ENCODE measurements at places on chromosomes 12 and 14.

DNA sequence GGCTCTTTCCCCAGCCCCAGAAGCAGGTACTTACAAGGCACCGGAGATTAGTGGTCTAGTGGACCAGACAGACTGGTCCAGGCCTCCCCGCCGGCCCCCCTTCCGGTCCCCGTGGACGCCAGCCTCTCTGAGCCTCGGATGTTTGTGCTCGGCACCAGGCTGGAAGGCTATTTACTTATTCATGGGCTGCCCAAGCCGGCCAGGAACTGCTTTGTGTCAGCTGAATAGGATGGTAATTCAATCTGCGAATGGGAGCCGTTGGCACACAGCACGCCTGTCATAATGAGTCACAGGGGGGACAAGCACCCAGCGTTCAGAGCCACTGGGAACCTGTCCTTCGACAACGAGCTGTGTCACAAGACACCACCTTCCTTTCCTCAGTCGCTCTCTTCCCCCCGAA, 82.3 kb downstream of the RIMBP2 start:
- H3K27ac ChIP-seq, result peak overlapping the region; percentile 63
- H3K27me3 ChIP-seq, result no peaks in the 10 kb centered on the region
- H3K4me3 ChIP-seq, result peak overlapping the region; percentile 43
- peaks cover 49% of the 10 kb centered on the region for H3K4me1 ChIP-seq
- DNase-seq, result peak; percentile 60

- no peak overlapping the region for H3K27ac ChIP-seq
- DNase-seq, result no peak
- no peaks in the 10 kb centered on the region for H3K27me3 ChIP-seq
- H3K36me3 ChIP-seq, result peaks cover 9% of the 10 kb centered on the region
Measured at GRCh38 chr14:25622763-25623162, 572.8 kb upstream of the STXBP6 start.

- no peak for DNase-seq
- H3K27me3 ChIP-seq, result no peaks in the 10 kb centered on the region
- peaks cover 59% of the 10 kb centered on the region for H3K4me1 ChIP-seq
- peak overlapping the region; percentile 99 for H3K27ac ChIP-seq
Measured at GRCh38 chr12:93740751-93741150, 63.6 kb downstream of the CRADD start.

DNA sequence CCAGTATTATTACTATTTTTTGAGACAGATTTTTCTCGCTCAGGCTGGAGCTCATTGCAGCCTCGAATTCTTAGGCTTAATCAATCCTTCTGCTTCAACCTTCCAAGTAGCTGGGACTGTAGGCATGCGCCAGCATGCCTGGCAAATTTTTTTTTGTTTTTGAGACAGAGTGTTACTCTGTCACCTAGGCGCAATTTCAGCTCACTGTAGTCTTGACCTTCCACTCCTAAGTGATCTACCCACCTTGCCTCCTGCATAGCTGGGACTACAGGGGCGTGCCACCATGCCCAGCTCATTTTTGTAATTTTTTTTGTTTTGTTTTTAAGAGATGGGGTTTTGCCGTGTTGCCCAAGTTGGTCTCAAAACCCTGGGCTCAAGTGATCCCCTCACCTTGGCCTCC, 15.2 kb downstream of the ERC1 start:
- H3K27ac ChIP-seq, result no peak overlapping the region
- peaks cover 6% of the 10 kb centered on the region for H3K36me3 ChIP-seq
- no peaks in the 10 kb centered on the region for H3K27me3 ChIP-seq

GRCh38 chr12:69579029-69579428, 6.2 kb upstream of the CCT2 start:
- no peaks in the 10 kb centered on the region for H3K27me3 ChIP-seq
- H3K27ac ChIP-seq, result no peak overlapping the region
- peaks cover 9% of the 10 kb centered on the region for H3K36me3 ChIP-seq
- H3K4me1 ChIP-seq, result peaks cover 11% of the 10 kb centered on the region

DNA sequence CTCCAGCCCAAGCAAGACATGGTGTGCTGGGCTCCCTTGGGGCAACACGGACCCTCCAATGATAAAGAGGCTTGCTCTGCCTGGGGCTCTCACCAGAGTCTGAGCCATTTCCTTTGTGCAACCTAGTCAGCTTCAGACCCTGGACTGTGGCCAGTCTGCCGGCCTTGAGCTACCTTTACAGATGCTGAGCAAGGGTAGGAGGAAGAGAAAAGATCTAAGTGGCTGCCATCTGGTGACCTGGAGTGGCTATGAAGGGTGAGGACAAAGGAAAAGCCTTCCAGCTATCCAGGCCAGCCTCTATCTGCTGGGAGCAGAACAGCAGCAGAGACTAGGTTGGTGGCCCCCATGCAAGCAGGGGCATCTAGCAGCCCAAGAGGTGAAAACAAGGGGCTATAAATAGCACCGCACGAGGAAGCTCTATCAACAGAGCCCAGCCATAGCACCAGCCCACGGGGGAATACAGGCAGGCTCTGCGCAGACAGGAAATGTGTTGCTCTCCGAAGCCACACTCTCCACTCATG, 230.1 kb downstream of the FOXN3 start:
- no peaks in the 10 kb centered on the region for H3K27me3 ChIP-seq
- H3K36me3 ChIP-seq, result peaks cover 23% of the 10 kb centered on the region
- no peak overlapping the region for H3K4me3 ChIP-seq

- peaks cover 11% of the 10 kb centered on the region for H3K4me1 ChIP-seq
- no peak for DNase-seq
- H3K27me3 ChIP-seq, result no peaks in the 10 kb centered on the region
- H3K36me3 ChIP-seq, result no peaks in the 10 kb centered on the region
- H3K27ac ChIP-seq, result no peak overlapping the region
Measured at GRCh38 chr14:52336241-52336640, 22.1 kb downstream of the PTGER2 start.

- DNase-seq, result no peak
- H3K27ac ChIP-seq, result no peak overlapping the region
- H3K4me3 ChIP-seq, result no peak overlapping the region
- H3K36me3 ChIP-seq, result no peaks in the 10 kb centered on the region
- no peaks in the 10 kb centered on the region for H3K27me3 ChIP-seq
Measured at GRCh38 chr12:104471336-104471735, 14.6 kb downstream of the CHST11 start.

DNA sequence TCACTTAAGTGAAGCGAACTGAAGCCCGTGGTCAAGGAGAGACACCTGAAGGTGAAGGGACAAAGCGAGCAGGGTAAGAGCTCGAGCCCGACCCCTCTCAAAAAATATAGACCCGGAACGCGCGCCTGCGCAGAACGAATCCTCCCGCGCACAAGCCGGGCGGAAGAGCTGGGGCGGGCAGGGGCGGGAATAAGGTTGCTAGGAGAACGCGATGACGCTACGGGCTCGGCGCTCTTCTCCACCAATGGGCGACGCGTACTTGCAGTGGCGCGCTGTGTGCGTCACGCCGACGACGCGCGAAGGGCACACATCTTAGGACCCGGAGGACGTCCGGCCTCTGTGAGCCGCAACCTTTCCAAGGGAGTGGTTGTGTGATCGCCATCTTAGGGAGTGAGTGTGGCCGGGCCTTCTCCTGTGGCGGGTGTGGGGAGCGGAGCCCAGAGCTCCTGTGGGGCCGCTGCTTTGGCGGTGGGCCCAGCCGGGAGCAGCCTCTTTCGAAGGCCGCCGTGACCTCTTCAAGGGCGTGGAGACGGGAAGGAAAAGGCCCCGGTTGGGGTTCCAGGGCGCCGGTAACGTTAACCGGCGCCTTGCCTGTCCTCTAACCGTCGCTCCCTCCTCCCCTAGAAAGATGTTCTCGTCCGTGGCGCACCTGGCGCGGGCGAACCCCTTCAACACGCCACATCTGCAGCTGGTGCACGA, at the start of gene SLC25A3:
TSS of gene SLC25A3 (plus strand) at position 336 of the 699 bp plus-strand sequence. CDS start at position 629, 293 bp downstream.
- H3K4me3 ChIP-seq, result peak within 1 kb of the TSS; percentile 98
- peak within 1 kb of the TSS; percentile 99 for H3K27ac ChIP-seq
- peaks cover 43% of the 10 kb centered on the region for H3K36me3 ChIP-seq
- DNase-seq, result peak; percentile 95
- no peaks in the 10 kb centered on the region for H3K27me3 ChIP-seq

- H3K4me1 ChIP-seq, result no peaks in the 10 kb centered on the region
- DNase-seq, result no peak
Measured at GRCh38 chr14:95741038-95741490, 27.1 kb upstream of the TCL1A start.

GRCh38 chr12:4530160-4530559, 8.5 kb upstream of the RAD51AP1 start:
- H3K36me3 ChIP-seq, result no peaks in the 10 kb centered on the region
- no peak for DNase-seq
- H3K27ac ChIP-seq, result no peak overlapping the region
- no peaks in the 10 kb centered on the region for H3K27me3 ChIP-seq

DNA sequence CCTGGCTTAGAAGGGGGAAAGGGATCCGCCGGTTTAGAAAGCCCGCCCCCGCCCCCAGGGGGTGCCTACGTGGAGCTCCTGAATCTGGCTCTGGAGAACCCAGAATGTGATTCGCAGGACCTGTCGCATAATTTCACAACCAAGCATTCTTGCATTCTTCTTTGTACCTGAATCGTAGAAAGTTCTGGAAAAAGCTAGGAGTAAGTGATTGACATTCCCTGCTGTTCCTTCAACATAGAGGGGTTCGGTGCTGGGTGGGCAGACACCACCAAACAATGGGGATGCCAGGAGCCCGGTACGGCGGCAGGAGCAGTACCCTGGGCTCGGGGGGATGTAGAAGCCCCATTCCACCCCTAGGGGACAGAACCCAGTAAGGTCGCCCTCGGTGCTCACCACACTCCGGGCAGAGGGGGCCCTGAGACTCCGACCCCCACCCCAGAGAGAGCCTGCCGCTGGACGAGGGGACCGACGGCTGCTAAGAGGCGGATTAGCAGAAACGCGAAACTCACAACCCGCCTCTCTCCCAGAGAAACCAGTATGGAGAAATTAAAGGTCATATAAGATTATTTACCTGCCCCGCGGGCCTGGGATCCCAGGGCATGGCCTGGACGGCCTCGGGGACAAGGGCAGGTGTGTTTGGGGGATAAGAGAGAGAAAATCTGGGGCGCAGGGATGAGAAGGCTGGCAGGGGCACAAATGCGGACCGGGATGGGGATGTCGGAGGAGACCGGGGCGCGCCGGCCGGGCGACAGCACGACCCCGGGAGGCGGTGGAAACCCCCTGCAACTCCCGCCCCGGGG, 520 bp downstream of the CSRP2 start:
- peaks cover 50% of the 10 kb centered on the region for H3K4me1 ChIP-seq
- H3K27ac ChIP-seq, result peak overlapping the region; percentile 97
- DNase-seq, result peak; percentile 74
- no peaks in the 10 kb centered on the region for H3K27me3 ChIP-seq
- H3K36me3 ChIP-seq, result no peaks in the 10 kb centered on the region
- H3K4me3 ChIP-seq, result peak overlapping the region; percentile 95

DNA sequence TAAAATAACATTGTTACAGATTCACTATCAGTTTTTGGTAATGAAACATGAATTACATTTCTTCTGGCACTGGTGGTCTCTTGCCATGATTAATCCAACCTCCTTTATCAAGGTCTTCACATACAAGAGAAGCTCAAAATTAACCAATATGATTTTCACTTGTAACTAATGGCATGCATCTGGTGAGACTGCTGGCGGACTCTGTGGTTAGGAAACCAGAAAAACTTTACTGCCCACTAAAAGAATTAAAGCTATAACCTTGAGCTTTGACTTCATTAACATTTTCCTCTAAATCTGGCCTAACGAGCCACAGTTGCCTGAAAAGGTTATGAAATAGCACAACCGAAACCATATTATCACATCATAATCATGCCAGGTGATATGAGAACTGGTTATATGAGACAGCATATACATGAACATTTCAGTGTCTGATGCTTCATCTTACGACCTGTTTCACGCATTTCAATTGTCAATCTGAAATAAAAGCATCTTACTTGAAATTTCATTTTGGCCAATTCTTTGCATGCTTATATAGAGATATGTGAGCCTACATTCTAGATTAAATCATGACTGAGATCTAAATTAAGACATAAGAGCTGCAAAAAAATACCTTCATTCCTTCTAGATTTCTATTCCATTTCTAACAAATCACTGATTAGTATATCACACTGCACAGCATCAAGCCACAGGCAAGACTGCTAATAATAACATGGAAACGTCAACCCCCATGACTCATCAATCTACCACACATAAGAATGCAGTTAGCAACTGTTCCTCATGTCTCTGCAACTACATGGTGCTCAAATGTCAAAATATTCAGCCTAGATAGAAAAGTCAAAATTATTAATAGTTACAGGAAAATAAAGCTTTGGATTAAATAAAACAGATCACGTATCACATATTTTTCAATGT, 89.3 kb downstream of the OSBPL8 start:
- peaks cover 7% of the 10 kb centered on the region for H3K4me1 ChIP-seq
- DNase-seq, result no peak
- no peak overlapping the region for H3K4me3 ChIP-seq
- H3K36me3 ChIP-seq, result no peaks in the 10 kb centered on the region
- H3K27me3 ChIP-seq, result no peaks in the 10 kb centered on the region

DNA sequence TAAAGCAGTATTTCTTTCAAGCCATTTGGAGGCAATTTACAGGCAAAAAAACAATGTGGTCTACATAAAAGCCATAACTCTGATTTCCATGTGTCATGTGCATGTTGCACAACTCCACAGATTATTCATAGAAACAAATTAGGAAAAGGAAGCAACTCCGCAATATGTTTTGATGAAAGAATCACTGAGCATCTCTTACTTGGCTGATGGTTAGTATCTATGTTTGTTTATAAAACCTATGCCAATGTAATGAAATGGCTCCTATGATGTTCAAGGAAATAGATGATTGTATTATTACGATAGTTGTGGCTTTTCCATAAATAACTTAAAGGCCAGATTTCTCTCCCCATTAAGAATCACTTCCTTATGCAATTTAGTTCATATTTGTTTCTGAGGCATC, 373.7 kb downstream of the CCDC91 start:
- no peak for DNase-seq
- no peak overlapping the region for H3K4me3 ChIP-seq
- H3K36me3 ChIP-seq, result no peaks in the 10 kb centered on the region
- H3K27ac ChIP-seq, result no peak overlapping the region
- H3K27me3 ChIP-seq, result no peaks in the 10 kb centered on the region

- no peak overlapping the region for H3K4me3 ChIP-seq
- H3K36me3 ChIP-seq, result no peaks in the 10 kb centered on the region
- DNase-seq, result no peak
- no peak overlapping the region for H3K27ac ChIP-seq
- H3K4me1 ChIP-seq, result peaks cover 59% of the 10 kb centered on the region
- peaks cover 37% of the 10 kb centered on the region for H3K27me3 ChIP-seq
Measured at GRCh38 chr14:73234029-73234428, 3.3 kb upstream of the PAPLN start.

GRCh38 chr14:83467811-83468210, 1934.2 kb upstream of the SEL1L start:
- 0 out of 2 replicates have a peak, but pooled peaks cover 4% of the 10 kb centered on the region for H3K4me1 ChIP-seq
- H3K4me3 ChIP-seq, result no peak overlapping the region
- no peaks in the 10 kb centered on the region for H3K36me3 ChIP-seq
- no peaks in the 10 kb centered on the region for H3K27me3 ChIP-seq
- no peak for DNase-seq

- no peaks in the 10 kb centered on the region for H3K27me3 ChIP-seq
- DNase-seq, result peak; percentile 69
- H3K36me3 ChIP-seq, result peaks cover 13% of the 10 kb centered on the region
Measured at GRCh38 chr12:119115296-119115905, 63.3 kb upstream of the HSPB8 start.

GRCh38 chr12:9870286-9870866, 1.2 kb upstream of the CLEC2B start:
- H3K4me3 ChIP-seq, result no peak overlapping the region
- no peaks in the 10 kb centered on the region for H3K27me3 ChIP-seq
- no peak for DNase-seq
- H3K27ac ChIP-seq, result no peak overlapping the region

Measured in WTC11 (cell line).